Activated T-helper 17 cell treated with anti-CD3 and anti-CD28 coated beads, Interleukin-2, amount 50 U/mL, for 72 hours (primary cell): ENCODE measurements at places on chromosomes 1 and 21.

- peak; percentile 10 for ATAC-seq
Observed at GRCh38 chr1:204102029-204102611, 29.2 kb downstream of the SOX13 start.

GRCh38 chr1:221517961-221518360 is 223.9 kb downstream of the DUSP10 start:
- no peak for ATAC-seq

- no peak for ATAC-seq
Observed at GRCh38 chr1:41672641-41673361, 188.3 kb upstream of the EDN2 start.

DNA sequence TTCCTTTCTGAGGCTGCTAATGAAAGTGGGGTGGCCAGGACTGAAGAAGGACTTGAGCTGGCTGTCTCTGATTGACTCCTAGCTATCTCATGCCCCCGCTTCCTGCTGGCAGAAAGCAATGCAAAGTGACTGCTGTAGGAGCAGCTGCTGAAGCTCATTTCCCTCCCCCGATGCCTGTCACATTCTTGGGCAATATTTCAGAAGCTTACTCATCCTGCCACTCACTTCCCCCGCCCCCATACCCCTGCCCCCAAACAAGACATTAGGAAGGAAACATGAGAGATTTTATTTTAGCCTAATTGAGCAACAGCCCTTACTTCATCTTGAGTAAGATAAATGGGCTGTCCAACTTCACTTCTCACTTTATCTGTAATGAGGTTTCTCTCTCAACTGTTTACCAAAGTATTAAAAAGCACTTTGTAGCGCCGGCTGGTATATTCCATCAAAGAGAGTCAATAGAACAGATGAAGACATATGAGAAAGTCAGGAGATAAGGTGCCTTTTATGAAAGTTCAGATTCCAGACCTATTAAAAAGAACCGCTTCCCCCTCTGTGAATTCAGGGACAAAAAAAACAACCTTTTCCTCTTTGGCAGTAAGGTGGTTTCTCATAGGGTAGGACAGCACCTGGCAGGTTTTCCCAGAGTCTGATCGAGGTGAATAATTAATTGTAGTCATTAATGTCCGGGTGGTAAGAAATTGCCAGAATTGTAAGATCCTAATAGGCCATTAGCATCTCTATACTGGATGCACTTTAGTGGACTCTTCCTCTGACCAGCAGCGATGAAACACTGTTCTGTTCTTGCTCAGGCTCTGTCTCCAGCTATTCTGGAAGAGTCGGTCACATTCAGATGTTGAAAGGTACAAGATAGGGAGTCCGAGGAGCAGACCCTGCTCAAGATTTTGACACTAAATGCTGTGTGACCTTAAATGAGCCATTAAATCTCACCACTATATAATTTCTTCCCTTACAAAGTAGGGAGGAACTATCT is 70.2 kb downstream of the SH3GLB1 start:
- peak; percentile 97 for ATAC-seq

GRCh38 chr1:169245706-169246105 is 121.9 kb downstream of the NME7 start:
- no peak for ATAC-seq

GRCh38 chr1:58548371-58548770 is 1.8 kb upstream of the OMA1 start:
- no peak for ATAC-seq

DNA sequence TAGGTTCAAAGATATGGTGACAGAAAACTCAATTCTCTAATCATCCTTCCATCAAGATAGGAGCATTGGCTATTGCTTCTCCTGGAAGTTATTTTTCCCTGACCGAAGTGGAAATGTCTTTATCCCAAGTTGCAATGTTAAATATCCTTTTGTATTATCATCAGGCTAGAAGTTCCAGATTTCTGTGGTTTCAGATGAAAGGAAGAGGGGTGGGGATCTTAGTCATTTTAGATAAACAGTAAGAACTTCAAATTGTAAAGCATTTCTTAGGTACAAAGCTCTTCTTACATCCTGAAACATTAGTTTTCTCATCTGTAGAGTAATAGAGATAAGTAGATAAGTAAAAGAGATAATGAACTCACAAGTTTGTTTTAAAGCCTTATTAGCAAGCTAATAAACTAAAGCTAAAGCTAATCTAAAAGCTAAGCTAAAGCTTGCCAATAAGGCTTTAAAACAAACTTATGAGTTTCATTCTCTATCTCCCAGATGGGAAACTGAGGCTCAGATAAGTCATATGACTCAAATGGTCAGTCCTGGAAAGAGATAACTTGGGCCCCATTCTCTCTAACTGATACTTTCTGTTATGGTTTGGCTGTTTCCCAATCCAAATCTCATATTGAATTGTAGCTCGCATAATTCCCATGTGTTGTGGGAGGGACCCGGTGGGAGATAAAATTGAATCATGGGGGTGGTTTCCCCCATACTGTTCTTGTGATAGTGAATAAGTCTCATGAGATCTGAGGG is 99.2 kb upstream of the KCNK2 start:
- no peak for ATAC-seq
